IMR-90 (cell line): ENCODE measurements at places on chromosomes 7 and 10. TPM values are rescaled to one million over a fixed set of nuclear protein-coding genes. Genes with fewer than 3 reads are reported as not detected.

DNA sequence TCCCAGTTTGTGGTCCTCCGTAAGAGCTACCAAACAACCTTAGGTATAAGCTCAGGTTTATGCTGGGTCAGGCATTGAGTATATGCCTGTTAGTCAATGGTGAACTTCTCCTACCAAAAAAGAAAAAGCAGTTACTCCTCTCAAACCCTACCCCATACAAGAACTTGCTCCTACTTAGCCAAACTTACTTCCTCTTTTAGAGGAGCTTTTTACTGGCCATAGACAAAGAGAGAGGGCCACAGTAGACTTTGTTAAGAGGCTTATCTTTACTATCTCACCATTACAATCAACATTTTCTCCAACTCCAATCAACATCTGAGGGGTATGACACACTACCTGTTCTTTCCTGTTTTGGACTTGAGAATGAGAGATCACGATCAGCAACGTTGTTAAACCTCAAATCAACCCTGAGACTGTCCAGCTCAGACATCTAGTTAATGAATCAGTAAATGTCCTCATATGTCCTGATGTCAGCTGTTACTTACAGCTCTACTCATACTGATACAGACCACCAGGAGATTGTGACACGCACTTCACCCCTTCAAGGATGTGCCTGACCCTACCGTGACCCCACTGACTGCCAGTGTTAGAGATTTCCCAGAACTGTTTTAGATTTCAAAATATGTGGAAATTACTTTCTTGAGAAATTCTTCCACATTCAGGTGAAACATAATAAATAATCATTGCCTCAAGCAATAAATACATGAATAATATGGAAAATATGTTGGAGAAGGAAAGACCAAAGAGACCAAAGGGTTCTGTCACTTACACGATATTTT lies 18.4 kb upstream of the CCDC71L start:
- peak; percentile 29 for DNase-seq

The FGFR2 gene
- under 0.01 TPM in 1 of 2 replicates, not detected in the other for total RNA-seq

The EVX1 gene
- not detected in 2 replicates for total RNA-seq

The ELAPOR2 gene
- 0.83 and 1.3 TPM in 2 replicates for total RNA-seq

The ADCYAP1R1 gene
- not detected in 2 replicates for total RNA-seq

DNA sequence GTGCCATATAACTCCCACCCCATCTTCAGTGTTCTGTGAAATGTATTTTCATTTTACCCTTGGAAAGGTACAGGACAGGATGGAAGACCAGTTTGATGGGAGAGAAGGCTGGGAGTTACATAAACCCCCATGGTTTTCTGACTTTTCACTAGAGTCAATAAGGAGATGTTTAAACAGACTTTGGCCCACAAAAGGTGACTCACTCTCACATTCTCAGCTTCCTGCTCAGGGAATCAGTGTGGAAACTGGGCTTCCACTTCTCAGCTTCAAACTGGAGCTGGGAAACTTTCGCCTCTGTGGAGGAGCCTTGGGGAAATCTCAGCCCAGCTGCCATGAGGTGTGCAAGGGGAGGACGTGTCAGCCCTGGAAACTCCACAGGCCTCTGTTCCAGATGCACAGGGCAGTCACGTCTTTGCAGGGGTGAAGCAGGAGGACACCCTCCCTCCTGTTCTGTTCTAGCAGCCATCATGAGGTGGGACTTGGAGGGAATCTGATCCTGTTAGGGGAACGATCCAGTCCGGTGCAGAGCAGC lies 560.5 kb upstream of the GALNT17 start:
- DNase-seq, result peak; percentile 36

The VAX1 gene
- not detected in 2 replicates for total RNA-seq

DNA sequence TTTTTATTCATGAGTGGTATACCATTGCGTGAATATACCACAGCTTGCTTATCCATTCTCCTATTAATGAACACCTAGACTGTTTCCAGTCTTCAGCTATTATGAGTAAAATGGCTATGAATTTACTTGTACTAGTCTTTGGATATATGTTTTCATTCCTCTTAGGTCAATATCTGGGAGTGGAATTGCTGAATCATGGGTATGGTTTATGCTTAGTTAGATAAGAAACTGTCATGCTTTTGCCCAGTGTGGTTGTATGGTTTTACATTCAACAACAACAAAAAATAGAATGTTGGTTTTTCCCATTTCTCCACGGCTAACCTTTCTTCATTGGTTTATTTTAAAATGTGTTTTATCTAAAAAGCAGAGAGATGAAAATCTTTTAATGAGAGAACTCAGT lies 308.3 kb downstream of the PHF14 start:
- no peak for DNase-seq

GRCh38 chr7:33420311-33420940 lies 291.1 kb downstream of the BBS9 start:
- DNase-seq, result no peak

The GFRA1 gene
- total RNA-seq, result 8.6 and 9.1 TPM in 2 replicates

The EBLN1 gene
- not detected in 2 replicates for total RNA-seq

The CDK14 gene
- total RNA-seq, result 28.1 and 29.6 TPM in 2 replicates

GRCh38 chr10:51010977-51011376 lies 63.3 kb upstream of the PRKG1 start:
- peak; percentile 54 for DNase-seq

- no peak for DNase-seq
Observed at GRCh38 chr10:121484816-121485215, 113.4 kb downstream of the FGFR2 start.

DNA sequence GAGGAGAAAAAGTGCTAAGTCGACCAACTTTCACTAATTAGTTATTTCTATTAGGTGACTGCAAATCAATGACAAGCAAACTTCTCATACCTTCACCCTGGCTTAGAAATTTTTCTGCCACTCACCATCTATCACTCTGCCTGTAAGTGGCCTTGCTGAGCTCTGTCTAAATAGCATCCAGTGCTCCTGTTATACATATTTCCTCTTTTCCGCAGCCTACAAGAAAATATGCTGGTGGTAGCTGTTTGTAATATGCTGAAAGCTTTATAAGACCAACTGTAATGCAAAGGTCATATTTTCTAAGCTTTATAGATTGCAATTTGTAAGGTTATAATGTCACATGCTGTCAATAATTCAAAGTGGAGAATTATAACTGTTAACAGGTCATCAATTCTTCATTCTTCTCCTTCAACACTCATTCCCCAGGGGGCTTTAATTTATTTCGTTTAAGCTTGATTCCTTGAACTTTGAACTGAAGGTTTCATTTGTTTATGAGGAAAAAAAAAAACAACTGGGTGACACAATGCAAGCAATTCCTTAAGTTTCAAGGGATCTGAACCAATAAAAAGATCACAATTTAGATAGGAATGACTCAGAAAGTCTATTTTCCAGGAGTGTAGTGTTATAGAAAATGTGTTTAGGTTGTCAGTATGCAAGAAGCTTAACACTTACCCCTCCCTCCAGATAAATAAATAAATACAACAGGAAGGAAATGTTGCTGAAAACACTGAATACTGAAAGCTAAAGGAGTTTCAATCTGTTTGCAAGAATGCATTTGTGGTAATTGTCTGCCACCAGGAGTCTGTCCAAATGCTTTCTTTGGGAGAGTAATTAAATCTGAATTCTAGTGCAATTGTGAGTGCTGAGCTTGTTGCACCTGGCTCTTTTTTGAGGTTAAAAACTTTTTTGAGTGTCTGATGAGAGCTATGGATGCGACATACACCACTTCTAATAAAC lies 183.7 kb downstream of the SORCS1 start:
- no peak for DNase-seq

- DNase-seq, result no peak
Observed at GRCh38 chr10:125055446-125055845, 104.9 kb downstream of the CTBP2 start.

- DNase-seq, result no peak
Observed at GRCh38 chr10:74075906-74076305, 74.7 kb downstream of the AP3M1 start.

The IRF5 gene
- 0.18 TPM in 1 of 2 replicates, not detected in the other for total RNA-seq

GRCh38 chr7:111029574-111030251 lies 61.2 kb upstream of the LRRN3 start:
- DNase-seq, result peak; percentile 17

DNA sequence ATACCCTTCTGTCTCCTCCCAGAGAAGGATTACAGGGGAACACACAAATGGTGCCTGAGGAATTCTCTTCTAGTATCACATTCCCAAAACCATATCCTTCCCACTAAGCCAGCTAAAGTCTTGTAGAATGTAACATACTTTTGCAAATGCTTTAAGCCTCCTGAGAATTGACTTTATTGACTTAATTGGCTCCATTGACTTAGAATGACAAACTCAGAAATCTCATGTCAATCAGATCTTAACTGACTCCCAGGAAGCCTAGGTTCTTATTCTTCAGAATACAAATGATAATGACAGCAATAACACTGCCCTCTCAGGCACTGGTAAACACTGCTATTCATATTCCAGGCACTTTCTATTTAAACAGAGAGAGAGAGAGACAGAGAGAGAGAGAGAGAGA lies 356.9 kb upstream of the PRKCQ start:
- no peak for DNase-seq

The LRIT1 gene
- total RNA-seq, result not detected in 2 replicates

DNA sequence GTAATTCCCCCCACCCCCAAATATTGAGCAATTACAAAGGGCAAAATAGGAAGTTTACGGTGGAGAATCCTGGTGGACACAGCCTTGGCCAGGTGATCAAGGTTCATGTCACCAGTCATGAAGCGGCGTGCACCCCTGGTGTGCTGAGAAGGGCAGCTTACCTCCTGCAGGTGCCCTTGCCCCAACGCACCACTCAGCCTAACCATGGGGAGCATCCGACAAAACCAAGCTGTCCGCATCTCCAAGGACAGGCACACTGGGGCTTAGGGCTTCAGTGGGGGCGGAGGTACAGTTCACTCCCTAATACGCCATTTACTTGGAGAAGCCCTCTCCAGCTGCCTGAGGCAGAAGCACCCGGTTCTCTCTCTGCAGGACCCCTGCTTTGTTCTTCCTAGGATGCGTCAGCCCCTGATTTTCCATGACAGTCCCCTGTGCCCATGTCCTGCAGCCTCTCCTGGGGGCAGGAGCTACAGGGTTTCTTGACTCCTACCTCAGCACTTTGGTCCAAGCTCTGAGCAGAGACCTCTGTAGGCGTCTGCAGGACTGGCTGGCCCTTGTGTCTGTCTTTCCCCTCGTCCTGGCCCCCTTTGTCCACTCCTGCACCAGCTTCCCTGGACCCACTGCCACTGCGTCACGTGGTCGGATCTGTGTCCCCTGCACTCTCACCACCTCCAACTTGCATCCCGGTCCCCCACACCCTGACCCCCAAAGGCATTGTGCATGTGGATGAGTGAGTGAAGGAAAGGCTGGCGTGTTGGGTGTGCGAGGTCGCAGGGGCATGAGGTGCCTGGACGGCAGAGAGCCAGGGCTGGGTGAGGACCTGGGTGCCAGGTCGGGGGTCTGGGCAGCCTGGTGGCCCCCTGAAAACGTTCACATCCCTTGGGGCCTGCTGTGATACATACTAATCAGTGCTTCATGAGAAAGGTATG lies 113.7 kb downstream of the LHPP start:
- DNase-seq, result no peak

DNA sequence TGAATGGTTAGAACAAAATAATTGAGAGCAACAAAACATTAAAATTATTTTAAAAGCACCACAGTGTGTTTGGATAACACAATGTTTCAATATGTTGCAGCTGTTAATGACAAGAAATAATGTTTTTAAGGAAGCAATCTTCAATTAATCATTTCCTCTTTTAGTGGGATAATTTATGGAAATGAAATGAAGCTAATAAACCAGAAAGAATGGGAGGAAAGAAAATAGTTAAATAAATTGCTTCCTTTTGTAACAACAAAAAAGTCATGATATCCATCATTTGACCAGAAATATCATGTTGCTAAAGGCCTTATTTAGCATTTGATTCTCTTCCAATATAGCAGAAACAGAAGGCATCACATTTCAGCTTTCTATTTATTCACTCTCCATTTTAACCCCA lies 224.5 kb downstream of the SEMA3A start:
- DNase-seq, result no peak

The ANKRD30A gene
- not detected in 2 replicates for total RNA-seq

DNA sequence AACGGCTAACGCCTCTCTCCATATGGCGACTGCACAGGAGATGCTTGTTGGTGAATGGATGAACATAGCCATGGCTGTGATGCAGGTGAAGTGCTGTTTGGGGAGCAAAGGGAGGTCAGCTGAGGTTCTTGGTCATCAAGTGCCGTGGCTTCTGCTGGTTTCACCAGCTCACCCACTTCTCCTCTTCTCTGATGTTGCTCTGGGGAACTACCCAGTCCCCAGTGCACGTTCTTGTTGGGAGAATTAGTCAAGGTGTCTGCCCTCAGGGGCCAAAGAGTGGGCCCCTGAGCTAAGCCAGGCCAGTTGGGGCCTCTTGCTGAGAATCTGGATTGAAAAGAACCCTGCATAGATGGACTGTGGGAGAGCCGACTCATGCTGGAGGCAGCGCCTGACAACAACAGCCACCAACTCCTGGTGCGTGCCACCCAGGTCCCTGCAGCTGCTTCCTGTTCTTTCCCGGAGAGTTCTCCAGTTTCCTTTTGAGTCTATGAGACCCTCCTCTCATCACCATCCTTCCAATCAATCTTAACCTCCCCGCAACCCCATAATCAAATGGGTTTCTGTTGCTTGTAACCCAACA lies 3.0 kb downstream of the BTBD16 start:
- DNase-seq, result no peak

- DNase-seq, result no peak
Observed at GRCh38 chr10:75400163-75400770, 1.3 kb downstream of the ZNF503 start.

DNA sequence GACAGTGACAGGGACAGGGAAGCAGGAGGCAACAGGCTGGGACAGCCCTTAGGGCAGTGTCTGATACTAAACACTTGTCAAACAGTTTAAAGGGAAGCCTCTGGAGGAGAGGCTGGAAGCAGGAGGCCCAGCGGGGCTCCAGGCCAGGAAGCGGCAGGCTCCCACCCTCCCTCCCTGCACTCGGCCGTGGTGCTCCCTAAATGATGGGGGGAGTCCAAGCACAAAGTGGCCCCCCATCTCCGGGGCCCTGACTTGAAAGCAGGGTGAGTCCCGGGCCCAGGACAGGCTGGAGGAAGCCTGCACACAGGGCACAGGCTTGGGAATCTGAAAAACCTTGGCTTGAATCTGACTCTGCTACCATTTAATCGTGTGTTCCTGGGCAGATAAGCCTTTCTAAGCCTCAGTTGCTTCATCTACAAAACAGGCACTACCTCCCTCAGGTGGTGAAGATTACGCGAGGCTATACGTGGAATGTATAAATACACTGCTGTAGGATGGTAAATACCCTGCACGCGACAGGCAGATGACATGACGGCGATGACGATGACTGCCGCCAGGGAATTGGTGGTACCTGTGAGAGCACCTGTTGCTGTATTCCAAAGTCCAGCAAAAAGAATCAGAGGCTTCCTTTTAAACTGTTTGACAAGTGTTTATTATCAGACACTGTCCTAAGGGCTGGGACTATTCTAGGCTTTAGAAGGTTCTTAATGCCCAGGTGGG lies 34.1 kb downstream of the GBX1 start:
- DNase-seq, result no peak

DNA sequence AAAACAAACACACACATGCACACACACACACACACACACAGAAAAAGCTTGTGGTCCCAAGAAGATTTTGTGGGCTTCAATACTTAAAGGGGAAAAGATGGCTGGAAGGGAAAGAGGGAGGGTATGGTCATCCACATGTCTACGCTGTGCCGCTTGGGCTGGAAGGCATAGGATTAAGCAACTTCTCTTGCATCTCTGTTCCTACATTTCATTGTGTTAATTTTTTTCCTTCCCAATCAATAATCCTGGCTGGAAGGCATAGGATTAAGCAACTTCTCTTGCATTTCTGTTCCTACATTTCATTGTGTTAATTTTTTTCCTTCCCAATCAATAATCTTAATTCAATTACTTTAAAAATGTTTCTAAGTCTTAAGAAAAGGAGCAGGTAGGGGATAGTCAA lies 30.6 kb downstream of the C10orf120 start:
- no peak for DNase-seq

The IPMK gene
- 2.0 and 5.0 TPM in 2 replicates for total RNA-seq

The CLCN1 gene
- total RNA-seq, result not detected in 2 replicates

GRCh38 chr10:30042820-30043219 lies 16.6 kb downstream of the JCAD start:
- DNase-seq, result no peak
